ENCODE measurements at places on chromosomes 6 and 20.

DNA sequence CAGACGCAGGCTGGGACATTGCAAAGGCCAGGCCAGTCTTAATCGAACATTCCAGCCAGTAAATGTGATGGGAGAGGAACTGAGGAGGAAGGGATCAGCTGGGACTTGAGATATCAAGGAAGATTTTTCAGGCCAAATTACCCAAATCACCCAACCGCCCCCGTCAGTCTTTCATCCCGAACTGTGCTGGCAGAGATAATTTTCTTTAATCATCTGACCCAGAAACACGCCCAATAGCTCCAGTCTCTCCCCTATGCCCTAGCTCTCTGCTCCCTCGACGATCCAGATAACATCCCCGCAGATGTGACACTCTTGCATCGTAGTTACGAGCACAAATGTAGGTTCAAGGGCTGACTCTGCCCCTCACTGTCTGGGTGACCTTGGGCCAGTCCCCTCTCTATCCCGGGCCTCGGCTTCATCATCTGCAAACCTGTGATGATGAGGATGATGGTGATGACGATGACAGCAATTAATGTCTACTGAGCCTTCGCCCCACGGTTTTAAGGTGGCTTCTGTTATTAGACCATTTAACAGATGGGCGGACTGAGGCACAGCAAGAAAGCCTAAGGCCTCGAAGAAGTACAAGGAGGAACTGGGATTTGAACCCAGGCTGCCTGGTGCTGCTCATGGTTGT, 118.6 kb downstream of the PREX1 start:
- no peak for DNase-seq

DNA sequence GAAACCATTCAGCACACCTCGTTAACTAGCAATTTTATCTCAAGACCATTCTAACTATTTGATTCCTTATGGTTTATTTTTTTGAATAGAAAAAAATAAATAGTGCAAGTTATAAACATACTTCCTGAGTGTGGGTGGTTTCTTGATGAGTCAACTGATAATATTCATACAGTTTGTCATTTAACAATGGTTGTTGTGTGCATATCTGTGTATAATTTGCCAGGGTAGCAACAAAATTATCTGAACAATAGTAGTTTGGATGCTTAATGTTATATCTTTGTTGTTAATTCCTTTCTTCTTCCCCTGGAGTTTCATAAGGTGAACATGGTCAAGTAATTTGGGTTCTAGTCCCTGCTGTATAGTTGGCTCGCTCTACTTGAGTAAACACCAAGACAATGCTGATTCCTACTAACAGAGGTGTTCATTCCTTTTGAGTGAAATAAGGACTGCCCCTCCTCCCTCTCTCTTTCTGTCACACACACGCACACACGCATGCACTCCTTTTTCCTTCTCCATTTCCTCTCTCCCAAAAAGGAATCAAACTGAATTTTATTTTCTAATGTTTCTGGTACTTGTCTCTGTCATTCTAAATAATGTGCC, 938.1 kb upstream of the EPHA7 start:
- DNase-seq: no peak

DNA sequence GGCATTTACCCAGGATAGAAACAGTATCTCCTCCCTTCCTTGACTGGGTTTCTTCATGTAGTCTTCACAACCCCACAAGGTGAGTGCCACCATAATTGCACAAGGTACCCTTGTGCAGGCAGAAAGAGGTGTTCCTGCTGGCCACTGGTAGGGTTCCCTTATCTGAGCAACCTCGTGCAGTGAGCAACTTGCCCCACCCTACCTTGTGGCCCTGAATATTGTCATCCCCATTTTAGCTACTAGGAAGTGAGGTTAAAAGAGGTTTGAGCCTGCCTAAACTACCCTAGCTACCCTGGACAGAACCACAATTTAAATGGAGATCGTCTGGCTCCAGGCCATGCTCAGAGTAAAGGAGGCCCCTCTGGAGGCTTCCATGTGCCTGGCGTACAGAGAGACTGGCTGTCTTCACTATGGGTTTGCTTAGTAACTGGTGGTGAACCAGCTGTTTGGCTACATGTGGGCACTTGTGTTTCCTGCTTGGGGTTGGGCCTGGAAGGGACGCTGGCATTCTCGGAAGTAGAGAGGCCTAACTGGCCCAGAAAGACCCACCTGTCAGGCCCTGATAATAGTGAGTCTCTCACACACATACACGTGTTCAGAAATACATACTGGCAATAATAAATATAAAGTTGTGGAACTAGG, 148.8 kb downstream of the LRFN2 start:
- DNase-seq: no peak

- no peak for DNase-seq
Measured at GRCh38 chr6:2230659-2231277, 14.6 kb downstream of the GMDS start.

DNA sequence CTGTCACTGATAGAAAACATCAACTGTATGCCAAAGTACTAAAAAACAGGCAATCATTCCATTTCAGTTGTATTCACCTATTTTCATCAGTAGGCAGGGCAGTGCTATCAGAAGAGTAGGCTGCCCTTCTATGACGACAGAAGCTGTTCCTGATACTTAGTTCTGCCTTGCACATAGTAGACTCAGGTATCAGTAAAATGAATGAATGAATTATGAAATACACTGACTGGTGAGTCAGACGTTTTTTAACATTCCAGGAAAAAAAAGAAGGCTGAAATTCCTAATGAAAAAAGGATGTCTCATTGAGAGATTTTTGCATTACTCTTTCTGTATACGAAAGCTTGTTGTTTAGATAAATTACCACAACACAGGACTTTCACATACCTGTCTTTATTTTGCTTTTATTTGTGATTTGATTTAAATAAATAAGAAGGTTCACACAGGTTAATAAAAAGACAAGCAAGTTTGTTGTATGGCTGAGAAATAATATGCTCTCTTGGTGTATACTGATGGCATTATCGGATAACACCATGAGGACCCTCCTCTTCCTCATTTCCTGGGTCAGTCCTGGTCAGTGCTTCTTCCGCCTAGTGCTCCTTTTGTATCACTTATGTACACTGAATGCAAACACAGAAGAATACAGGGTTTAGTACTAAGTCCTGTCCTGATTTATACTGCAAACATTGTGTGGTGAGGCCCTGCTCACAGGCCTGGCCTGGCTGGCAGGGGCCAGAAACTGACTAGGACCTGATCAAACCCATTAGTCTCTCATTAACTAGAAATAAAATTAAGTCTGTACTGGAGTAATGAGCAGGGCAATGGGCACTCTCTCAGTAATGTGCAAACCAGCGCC, 39.4 kb upstream of the SPDEF start:
- no peak for DNase-seq

- no peak for DNase-seq
Measured at GRCh38 chr6:121607721-121608120, 172.3 kb downstream of the GJA1 start.

DNA sequence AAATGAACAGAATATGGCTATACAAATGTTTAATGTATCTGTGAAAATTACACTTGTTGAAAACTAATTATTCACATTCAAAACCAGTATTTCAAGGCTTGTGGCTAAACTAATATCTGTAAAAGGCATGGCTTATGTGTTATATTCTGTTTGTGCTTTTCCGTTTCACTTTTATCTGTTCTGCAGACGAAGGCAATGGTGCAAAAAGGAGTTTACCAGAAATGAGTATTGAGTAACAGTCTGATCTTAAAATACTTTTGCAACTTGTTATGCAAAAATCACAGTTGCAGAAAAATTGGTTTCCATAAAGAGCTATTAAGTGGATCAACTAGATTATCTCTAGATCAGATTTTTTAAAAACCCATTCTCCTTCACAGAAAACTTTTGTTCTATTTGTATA, 9.4 kb upstream of the STX11 start:
- DNase-seq: no peak

DNA sequence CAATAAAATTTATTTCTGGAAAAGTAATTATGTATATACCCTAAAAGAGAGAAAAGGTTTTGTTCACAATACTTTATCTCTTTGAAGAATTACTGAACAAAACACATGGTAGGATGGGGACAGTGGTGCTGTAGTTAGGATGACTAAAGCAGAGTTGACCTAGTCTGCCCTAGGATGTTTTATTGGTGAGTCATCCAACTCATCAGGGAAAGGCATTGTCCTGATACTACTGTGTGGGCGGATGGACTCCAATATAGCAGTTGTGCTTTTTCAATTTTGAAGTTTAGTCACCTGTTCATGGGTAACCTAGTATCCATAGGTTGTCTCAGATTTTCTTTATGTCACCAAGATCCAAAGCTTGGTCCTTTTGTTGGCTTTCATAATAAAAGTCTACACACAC, 53.3 kb upstream of the EYS start:
- no peak for DNase-seq

DNA sequence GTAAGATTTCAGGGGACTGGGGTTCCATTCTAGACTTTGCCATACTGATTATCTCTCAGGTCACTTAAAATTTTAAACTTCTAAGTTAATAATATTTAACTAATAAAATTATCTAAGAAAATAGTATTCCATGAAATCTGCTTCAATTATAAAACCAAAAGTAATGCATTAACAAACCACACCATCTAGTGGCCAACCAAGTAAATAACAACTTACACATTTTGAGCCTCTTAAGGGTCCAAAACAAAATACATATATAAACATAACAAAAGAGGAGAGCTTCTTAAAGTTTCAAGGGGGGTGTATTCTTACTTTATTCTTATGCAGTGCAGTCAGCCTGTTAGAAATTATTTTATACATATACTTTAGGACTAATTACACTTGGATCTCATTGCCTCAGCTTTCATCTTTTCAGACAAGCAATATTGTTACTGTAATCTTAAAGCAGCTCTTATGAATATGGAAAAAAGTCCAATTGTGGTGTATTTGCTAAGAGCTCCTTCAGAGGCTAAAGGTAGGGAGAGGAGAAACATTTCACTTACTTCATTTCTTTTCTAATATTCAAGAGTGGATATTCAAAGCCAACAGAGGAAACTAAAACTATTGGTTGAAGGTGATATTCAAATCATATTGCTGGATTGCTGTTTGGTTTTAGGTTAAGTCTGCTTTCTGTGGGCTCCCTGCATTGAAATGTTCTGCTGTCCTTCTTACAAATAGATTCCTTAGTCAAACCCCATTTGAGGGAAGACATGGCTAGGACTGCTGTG, 199.7 kb upstream of the SIM1 start:
- no peak for DNase-seq

Data from activated CD4-positive, alpha-beta T cell treated with anti-CD3 and anti-CD28 coated beads, Interleukin-2, amount 10 ng/mL, durations not matched to agents 24 days and 14 days (primary cell).